ENCODE measurements at places on chromosomes 2 and 18.
A peak's percentile ranks its signal among the peaks of the same experiment; 100 is the strongest.

GRCh38 chr2:206457188-206457634 lies 13.9 kb downstream of the ADAM23 start:
- DNase-seq = no peak

DNA sequence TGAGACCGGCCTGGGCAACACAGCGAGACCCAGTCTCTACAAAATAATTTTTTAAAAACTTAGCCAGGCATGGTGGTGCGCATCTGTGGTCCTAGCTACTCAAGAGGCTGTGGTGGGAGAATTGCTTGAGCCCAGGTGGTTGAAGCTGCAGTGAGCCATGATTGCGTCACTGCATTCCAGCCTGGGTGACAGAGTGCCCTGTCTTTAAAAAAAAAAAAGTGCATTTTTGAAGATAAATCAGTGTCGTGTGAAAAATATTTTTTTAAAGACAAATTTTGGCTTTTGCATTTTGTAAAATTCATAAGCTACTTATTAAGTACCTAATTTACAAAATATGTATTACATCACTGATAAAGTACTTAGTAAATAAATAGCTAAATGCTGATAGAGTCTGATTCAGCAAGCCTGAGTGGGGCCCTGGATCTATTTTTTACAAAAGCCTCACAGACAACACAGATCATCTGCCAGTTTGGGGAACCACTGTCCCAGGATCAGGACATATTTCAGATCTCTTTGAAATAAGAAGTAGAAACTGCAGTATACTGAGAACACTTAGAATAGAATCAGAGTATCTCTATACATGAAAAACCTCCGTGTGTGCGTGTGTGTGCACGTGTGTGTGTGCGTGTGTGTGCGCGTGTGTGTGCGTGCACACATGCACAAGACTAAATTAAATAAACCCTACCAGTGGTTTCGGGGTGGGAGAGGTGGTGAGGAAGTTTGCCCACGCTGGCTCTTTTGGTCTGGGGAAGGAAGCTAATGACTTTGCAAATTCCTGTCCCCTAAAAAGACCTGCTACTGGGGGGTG lies 61.6 kb downstream of the AAK1 start:
- no peak for DNase-seq

GRCh38 chr18:76587879-76588271 lies 92.8 kb upstream of the ZNF516 start:
- DNase-seq = no peak

DNA sequence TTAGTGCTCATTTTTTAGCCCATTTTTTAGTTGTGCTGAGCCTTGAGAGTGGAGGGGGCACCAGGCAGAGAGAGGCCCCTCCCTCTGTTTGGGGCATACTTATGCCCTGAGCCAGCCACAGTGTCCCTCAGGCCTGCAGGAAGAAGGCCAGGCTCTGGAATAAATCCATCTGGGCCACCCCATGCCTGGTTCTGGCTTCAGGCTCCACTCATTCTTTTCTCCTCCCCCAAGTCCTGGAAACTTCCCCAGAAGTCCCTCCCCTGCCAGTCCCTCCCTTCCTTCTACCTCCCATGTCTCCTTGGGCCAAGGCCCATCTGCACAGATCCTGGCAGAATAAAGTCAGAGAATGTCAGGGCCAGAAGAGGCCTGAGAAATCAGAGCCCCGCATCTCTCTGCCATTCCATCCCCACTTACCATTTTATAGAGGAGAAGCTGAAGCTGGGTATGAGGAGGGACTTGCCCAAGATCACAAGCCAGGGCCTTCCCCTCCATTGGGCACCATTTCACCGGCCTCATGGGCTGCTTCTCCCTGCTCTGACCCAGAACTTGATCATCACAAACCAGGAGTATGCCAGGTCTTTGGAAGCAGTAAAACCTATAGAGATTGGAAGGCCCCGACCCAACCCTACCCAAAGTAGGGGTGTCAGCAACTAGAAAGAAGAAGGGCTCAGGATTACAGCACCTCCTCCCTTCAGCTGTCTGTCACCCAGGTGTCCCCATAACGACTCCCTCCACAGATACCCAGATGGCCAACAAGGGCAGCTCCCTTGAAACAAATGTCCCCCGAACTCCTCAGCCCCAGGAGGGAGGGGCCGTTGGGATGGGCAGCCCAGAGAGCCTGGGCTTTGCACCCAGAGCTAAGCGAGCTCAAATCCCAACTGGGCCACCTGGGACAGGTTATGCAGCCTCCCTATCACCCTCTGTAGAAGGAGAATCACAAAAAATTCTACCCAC lies 108.4 kb downstream of the POLR1A start:
- DNase-seq = peak; percentile 76

DNA sequence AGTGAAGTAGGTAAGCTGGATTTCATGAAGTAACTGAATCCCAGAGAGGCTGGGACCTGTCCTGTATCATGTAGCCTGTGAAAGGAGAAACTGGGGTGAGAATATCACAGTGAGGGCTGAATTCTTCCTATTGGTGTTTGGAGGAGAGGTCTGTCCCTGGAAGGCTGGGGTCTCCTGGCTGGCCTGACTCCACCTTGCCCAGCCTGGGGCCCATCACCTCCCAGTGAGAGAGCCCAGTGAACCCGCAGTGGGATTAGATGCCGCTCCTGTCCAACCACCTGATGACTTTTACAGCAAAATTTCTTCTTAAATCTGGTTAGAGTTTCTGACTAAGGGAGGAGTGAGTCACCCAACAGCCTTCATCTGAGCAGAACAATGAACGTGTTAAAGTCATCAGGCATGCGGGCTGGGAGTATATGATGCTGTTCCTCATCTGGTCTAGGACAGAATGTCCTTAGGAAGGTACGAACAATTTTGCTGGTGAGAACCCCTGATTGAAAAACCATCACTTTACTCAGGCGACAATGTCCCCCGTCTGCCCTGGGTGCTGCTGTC lies 152.9 kb downstream of the LPIN1 start:
- peak; percentile 79 for DNase-seq

GRCh38 chr2:219247678-219248642 lies 2.7 kb downstream of the STK16 start:
- no peak for DNase-seq

GRCh38 chr18:46350598-46351159 lies 246.5 kb downstream of the HAUS1 start:
- no peak for DNase-seq

- no peak for DNase-seq
These were observed 67.3 kb downstream of the ASB1 start for GRCh38 chr2:238493880-238494572.

DNA sequence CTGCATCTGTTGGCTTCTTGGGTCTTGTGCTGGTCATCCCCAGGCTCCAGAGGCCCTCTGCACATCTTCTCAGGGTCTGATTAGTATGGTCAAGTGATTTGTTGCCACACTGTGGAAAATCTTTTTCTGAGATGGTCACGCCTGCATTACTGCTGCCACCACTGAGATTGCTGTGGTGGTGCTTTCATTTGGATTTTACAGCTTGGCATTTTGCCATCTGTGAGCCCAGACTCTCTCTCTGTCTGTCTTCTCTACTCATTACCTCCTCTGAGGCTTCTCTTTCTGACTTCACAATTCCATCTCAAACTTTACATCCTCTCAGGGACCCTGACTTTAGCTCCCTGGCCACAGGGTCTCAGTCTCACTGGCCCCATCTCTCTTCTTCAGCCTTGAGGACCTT lies 154.6 kb downstream of the LRRTM1 start:
- DNase-seq = no peak

DNA sequence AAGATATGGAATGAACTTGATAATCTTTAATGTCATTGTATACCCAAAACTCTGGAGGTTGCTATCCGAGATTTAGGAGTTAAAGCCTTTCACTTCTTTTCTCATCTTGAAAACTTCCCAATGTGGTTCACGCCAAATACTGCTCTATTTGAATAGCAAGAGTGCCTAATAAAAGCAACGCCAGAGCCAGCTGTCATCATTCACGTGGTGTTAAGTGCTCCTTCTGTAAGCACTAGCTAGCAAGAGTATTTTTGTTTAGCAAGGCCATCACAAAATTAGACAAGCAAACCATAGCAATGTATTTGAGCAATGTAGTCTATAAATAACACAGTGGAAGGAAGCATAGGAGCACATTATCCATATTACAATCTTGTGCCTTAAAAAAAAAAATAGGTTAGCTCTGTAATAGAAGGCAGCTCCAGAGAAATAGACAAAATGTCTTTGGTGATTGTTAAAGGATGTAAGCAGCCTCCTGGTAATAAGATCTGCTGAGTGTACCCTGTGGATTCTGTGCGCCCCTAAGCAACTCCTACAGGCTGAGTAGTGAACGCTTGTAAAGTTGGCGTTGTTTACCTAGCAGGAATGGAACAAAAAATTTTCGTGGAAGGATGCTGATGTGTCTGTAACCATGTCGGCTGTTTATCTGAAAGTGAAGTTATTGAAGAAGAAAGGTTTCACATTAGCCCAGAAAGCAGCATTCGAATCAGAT lies 518.0 kb downstream of the CNTNAP5 start:
- no peak for DNase-seq

GRCh38 chr2:239778861-239779558 lies 246.1 kb downstream of the NDUFA10 start:
- no peak for DNase-seq

DNA sequence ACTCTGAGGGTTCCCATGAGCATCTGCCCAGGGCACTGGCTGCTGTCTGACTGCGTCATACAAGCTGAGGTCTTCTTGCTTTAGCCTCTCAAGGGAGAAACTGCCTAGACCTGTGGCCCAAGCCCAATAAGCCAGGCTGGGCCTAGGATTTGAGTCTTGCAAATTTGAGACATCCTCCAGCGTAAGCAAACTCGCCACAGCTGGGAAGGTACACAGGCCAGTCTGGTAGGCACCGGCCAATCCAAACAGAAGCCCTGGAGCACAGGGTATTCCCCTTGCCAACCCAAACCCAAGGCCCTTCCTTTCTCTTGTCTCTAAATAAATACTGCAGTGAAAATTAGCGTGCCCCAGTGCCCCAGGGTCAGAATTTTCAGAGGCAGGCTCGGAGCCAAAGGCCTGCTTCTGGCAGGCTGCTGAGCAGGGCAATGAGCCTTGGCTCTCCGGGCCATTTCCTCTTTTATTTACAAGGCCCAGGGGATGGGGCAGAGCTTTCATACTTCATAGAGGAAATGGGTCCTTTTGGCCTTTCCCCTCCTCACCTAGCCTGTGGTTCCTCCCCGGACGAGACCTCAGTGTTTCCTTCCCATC lies 33.3 kb downstream of the POLR1A start:
- peak; percentile 33 for DNase-seq

GRCh38 chr18:36912887-36913286 lies 84.0 kb downstream of the KIAA1328 start:
- no peak for DNase-seq

DNA sequence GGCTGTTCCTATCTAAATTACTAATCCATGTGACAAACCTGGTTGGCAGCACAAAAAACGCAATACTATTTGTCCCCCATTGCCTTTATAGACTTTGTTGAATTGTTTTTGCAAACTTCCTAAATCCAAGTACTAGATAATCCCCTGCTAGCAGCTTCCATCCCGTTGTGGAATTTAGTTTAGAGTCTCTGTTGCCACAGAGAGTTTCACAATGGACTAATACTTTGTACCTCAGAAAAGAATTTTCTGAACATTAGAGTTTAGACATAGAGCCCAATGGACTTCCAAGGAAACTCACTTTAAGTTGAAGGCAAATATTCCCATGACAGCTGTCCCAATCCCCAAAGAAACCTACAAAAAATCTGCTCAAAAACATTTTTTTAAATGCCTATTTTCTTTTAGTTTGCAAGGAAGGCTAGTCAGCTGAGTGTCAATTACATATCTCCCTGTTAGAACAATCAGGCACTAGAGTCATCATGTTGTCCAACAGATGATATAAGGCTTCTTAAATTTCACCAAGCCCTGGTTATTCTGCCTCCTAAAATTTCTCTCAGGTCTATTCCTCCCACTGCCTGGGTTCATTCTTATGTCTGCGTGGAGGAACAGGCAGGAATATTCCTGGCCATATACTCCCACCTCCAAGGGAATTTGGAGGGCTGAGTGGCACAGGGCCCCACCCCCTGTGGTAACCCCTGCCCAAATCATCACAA lies 27.2 kb downstream of the RNF152 start:
- DNase-seq = peak; percentile 45

DNA sequence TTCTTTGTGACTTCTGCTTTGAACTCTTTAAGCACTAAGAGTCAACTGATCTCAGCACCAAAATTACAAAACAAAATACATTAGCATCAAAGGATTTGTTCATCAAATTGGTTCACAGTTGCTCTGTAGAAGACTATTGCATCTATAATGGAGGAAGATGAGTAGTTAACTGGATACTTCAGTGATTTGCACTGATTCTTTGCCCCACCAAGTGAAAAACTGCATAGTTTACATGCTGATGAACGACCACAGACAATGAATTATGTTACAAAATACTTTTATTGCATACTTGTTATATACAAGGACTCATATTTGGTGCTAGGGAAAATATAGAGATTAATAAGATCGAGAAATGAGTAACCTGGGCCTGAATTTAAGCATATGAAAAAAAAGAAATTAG lies 107.2 kb downstream of the SCG2 start:
- DNase-seq = no peak

- no peak for DNase-seq
These were observed 304.7 kb downstream of the PTPRM start for GRCh38 chr18:7871560-7872456.

- DNase-seq = no peak
These were observed 120.5 kb upstream of the HS6ST1 start for GRCh38 chr2:128439031-128439790.

DNA sequence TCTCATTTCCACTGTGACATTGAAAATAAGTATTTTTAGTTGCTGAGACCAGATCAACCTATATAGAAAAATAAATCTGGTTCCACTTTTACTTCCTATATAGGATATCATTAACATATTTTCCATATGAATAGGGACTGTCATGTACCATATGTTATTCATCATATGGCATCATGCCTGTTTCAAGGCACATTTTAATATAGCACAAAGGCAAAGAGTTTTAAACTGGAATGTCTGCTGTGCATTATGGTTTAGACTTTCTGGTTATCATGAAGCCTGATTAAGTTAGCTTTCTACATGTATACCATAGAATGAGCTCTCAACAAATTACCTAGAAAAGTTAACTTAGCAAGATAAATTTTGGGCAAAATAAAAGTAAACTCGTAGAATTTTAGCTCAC lies 53.0 kb upstream of the ACYP2 start:
- DNase-seq = no peak

GRCh38 chr2:203719456-203720410 lies 13.3 kb downstream of the CD28 start:
- no peak for DNase-seq

- DNase-seq = peak; percentile 9
These were observed 37.1 kb downstream of the FAM161A start for GRCh38 chr2:61816480-61817355.

DNA sequence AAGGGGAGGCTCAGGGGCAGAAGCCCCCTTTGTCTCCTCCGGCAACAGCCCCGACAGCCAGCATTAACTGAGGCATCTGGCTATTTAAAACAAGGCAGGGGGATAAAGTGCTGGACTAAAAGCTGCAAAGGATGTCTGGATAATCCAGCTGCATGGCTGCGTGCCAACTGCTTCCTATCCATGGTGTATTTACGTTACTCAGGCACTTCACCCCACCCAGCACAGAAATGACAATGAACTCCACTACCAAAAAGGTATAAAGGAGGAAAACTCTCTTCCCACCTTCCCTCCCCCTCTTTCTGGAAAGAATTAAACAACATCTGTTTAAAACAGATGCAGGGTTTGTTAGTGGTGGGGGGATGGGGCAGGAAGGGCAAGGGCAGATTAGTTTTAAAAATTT lies 82.5 kb downstream of the SPRED2 start:
- DNase-seq = no peak
